ENCODE measurements at places on chromosomes 13 and 19.
A peak's percentile ranks its signal among the peaks of the same experiment; 100 is the strongest.

- no peak for DNase-seq
These were observed 7.0 kb downstream of the ABHD8 start for GRCh38 chr19:17296273-17296672.

- DNase-seq = no peak
These were observed 2428.4 kb upstream of the PCDH20 start for GRCh38 chr13:63843766-63844699.

DNA sequence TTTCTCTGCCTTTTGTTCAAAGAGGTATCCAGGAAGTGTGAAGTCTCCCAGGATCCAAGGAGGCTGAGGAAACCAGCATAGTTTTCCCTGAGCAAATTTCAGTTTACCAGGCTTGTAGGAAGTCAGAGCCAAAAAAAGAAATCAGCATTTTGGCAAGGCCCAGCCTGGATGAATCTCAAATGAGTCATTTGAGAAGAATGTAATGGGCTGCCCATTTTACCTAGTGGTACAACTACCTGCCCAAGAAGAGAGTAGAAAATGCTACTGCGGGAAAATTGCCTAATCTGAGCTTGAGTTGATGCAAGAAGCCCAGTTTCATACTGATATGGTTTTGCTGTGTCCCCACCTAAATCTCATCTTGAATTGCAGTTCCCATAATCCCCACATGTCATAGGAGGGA, 284.1 kb upstream of the ZNF507 start:
- no peak for DNase-seq

DNA sequence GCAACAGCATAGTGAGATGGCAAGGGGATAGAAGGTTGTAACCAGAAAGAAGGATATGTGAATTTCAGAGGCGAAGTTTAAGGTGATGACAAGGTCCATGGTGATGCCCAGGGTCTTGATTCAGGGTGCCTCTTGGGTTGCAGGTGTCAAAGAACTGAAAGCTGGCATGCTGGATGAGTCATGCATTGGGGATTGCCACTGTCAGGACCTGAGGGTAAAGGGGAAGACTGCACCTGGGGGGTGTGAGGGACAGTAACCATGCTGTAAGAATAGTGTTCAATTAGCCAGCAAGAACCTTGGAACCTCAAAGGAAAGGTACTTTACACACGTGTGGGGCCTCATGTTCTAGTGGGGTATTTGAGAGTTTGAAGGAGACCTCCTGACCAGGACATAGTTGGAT, 279.6 kb downstream of the SLC7A1 start:
- DNase-seq = no peak

DNA sequence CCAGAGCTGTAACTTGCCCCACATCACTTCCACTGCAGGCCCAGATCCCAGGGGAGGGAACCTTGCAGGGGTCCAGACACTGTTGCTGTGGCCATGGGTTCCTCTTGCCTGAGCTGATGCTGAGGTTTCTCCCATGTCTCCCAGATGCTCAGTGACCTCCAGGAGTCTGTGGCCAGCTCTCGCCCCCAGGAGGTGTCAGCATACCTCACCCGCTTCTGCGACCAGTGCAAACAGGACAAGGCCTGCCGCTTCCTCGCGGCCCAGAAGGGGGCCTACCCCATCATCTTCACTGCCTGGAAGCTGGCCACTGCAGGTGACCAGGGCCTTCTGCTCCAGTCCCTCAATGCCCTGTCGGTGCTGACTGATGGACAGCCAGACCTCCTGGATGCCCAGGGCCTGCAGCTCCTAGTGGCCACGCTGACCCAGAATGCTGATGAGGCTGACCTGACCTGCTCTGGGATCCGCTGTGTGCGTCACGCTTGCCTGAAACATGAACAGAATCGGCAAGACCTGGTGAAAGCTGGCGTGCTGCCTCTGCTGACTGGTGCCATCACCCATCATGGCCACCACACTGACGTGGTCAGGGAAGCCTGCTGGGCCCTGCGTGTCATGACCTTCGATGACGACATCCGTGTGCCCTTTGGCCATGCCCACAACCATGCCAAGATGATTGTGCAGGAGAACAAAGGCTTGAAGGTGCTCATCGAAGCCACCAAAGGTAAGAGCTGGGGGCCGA, 12.1 kb upstream of the SLC25A42 start:
- DNase-seq = no peak

- no peak for DNase-seq
These were observed 30.1 kb downstream of the EPS15L1 start for GRCh38 chr19:16441661-16442162.

- DNase-seq = no peak
These were observed 8.7 kb downstream of the CILP2 start for GRCh38 chr19:19546751-19547162.

- no peak for DNase-seq
These were observed 50.4 kb downstream of the C13orf46 start for GRCh38 chr13:113923376-113924063.

DNA sequence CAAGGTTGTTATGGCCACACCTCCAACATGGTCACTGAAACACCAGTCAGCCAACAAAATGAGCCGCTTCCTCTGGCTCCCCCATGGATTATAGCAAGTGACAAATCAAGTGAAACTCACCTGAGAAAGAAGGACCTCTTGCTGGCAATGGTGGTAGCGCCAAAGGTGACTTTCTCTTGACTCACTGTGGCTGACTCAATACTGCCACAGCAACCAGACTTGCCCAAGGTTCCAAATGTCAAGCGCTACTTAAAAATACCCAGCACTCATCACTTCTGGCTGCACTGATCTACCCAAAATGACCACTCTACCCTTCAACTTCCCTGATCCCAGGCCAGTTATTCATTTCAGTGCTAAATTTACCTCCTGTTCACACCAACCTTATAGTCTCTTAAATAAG, 495.5 kb downstream of the FOXO1 start:
- DNase-seq = no peak

- DNase-seq = no peak
These were observed 2447.7 kb downstream of the PCDH9 start for GRCh38 chr13:64782466-64782865.

- peak; percentile 27 for DNase-seq
These were observed 70.5 kb upstream of the ZNF420 start for GRCh38 chr19:37007587-37008220.

DNA sequence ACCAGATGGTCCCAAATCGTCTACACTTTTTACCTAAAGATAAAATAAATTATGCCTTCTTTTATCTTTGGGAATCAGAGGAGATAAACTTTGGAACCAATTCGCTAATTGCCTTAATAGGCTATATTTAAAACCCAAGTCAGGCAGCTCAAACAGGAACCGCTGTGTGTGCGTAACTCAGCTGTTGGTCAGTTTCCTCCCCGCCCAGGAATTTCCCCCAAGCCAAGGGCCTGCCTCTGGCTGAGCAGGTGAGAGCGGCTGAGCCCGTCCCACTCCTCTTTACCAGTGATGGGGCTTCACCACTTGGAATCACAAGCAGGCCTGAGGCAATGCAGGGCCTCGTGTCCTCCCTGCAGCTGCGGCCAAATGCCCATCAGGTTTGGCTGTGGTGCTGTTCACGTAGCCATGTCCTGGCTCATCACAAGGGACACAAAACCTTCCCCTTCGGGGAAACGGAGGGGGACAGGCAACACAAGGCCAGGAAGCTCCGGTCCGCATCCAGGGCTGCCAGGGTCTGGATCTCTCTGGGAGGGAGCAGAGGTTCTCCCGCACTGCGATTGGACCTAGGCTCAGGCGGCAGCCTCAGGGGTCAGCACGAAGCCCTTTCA, 503 bp upstream of the SLC7A9 start:
- DNase-seq = no peak

DNA sequence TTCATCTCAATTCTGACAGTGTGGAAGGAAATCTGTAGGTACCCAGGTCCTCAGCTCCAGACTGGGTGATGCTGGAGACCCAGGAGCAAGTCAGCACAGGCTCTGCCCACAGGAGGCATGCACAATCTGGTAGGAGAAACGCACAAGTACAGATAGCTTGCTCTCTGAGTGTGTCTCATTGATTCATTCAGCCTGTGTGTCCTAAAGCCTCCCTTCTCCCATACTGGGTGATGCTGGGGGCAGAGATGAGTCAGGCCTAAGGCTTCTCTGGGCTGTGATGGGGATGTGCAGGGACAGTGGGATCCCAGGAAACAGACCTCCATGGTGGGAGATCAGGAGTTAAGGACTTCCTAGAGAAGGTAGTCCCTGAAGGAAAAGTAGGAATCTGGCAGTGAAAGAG, 6.8 kb downstream of the ZNF526 start:
- DNase-seq = no peak

GRCh38 chr13:33208290-33209220, 77.0 kb downstream of the STARD13 start:
- DNase-seq = no peak

All from NT2/D1 (cell line).